ENCODE measurements at places on chromosomes 2 and 18.

- no peak for DNase-seq
Measured at GRCh38 chr2:40155728-40156127, 296.2 kb downstream of the SLC8A1 start.

GRCh38 chr2:230893841-230894781, 29.4 kb downstream of the ITM2C start:
- no peak for DNase-seq

GRCh38 chr2:138271467-138271866, 230.1 kb upstream of the SPOPL start:
- no peak for DNase-seq

DNA sequence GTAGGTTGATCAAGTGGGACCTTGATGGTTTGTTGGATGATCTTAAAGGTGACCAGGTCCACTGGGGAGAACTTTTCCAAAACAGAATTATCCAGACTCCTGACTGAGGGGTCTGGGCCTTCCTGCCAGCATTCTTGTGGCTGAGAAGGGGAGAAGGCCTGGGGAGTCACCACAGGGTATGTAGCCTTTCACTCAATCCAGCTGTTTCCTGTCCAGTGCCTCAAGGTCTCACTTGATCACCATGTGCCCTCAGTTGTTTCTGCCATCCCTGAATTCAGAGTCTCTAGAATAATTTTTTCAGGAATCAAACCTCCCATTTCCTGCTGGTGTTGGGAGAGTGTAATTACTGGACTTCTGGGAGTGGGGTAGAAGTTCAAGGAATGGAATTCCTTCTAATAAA, 54.4 kb upstream of the TANC1 start:
- no peak for DNase-seq

GRCh38 chr2:182763311-182763912, 47.4 kb downstream of the DNAJC10 start:
- no peak for DNase-seq

- no peak for DNase-seq
Measured at GRCh38 chr18:61664419-61665084, 228.3 kb downstream of the RNF152 start.

DNA sequence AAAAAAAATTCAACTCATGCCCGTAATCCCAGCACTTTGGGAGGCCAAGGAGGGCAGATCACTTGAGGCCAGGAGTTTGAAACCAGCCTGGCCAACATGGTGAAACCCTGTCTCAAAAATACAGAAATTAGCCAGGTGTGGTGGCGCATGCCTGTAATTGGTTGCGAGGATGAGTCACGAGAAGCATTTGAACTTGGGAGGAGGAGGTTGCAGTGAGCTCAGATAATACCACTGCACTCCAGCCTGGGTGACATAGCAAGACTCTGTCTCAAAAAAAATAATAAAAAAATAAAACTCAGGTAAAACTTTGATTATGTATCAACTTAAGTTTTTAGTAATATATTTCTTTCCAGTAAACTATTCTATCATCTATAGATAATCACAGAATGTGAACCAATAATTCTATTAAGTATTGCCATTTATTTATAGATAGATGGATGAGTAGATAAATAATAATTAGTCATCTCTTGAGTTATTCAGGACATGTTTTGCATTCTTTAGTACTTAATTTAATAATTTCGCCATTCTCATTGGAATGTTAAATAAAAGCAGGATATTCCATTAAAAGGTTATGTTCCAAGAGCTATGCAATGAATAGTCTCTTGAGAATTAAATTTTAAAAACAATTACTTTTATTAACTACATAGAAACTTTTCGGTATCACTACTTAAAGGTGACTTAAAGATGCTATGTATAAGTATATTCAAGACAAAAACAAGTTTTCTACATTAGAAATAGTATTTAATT, 48.7 kb downstream of the WDPCP start:
- no peak for DNase-seq

DNA sequence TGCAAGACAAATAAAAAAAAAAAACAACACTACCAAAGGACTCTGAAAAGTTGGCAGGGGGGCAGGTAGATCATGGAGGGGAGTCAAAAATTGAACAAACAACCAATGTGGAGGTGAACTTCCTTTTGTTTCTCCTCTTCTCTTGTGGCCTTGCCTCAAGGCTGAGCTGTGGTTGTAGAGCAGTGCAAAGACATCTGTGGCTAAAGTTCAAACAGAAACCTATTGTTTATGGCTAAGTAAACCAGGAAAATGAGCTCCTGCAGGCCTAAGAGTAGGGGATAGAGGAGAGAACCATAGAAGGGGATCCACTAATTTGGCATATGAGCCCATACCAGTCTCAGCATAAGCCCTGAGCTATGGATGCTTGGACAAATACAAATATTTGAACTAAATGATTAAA, 40.2 kb upstream of the EGR4 start:
- DNase-seq, result no peak

DNA sequence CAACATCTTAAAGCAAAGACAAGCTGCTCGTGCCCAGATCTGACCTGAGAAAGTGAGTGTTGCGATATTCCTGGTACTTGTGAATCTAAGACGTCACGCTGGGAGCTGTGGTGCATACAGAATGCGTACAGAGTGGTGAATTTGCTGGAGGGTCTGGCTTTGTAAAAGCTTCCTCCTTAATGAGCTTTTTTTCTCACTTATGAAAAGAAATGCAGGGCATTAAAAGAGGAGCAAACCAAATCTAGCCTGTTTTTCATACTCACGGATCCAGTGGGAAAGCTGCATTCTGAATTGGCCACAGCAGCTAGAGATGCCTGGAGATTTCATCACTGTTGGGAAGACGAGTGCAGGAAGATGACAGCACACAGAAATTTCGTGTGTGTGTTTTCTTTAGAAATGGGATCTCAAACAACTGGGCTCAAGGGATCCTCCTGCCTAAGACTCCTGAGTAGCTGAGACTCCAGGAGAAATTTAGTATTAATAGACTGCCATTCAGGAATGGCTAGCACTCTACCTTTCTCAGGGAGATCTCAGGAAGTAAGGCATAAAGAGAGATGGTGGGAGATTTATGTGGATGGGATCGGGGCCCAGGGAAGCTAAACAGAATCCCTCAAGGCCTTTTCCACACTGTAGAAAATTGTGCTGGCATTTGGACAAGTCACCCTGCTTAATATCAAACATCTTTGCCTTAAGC, 181.3 kb downstream of the ALPK2 start:
- no peak for DNase-seq

DNA sequence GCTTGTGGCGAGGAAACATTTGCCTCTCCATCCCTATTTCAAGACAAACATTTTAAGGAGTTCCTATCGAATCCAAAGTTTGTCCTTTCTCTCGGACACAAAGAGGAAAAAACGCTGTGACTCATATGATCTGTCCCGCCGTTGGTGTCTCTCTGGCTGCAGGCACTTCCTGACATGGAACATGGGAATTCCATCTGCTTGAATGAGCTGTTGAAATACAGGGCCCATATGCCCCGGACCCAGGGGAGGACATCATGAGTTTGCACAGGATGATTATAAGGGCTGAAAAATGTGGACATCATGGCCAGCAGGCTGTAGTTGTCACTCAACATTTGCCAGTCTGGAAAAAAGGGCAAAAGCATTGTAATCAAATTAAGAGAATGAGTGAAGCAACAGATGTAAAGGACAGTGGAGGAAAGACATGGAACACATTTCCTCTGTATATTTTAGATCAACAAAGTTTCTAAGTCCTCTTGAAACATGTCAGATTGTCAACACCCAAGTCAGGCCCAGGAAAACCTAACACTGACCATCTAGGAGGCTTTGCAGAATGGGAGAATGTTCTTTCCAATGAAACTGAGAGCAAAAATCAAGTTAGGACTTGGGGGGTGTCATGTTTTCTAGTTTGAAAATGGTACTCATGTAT, 103.2 kb upstream of the SMIM21 start:
- DNase-seq, result no peak

DNA sequence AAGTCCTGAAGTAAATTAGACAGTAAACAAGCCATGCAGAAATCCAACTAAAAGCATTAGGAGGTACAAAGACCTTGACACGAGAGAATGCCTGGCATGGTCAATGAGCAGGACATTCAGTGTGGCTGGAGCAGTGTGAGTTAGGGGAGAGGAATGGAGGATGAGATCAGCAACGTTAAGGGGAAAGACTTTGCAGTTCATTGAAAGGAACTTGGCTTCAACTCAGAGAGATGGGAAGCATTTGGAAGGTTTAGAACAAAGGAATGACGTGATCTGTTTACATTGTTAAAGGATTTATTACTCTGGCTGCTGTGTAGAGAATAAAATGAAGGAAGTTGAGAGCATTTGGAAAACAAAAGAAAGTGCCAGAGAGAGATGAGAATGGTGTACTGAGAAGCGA, 621.3 kb downstream of the XIRP2 start:
- no peak for DNase-seq

DNA sequence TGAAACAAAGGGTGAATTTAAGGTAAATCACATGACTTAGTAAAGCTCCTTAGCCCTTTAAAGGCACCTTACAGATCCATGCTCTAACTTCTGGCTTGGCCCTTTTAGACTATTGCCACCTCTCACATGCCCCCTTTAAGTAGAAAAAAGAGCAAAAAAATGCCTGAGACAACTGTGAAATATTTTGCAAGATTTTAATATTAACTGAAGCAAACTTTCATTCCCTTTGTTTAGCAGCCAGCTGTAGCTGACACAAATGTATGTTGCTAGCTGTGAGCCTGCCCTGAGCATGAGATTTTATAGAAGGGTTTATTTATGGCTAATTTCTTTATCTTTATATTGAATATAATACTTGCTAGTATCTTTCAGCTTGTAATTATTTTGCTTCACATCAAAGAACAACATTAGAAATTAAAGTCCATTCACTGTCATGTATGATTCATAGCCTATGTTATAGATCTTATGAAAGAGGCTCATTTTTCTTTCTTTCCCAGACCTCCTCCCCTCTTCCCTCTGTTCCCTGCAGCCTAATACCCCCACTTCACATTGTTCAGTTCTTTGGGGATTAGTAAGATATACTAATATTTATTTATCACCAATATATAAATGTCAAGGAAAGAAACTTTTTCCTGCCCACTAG, 637.2 kb upstream of the ZEB2 start:
- no peak for DNase-seq

- no peak for DNase-seq
Measured at GRCh38 chr2:60836491-60836890, 44.9 kb upstream of the REL start.

DNA sequence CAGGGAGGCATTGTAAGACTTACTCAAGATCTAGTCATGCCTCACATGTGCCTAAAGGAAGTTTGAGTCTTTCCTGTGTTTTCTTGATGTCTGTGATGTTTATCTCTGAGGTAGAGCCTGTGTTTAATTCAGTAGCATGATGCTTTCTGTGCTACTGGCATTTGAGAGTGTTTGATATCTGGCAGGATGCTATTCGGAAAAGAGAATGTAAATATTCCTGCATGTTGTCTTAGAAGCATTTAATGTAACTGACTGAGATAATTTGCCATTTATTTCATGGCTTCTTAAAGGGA, 58.8 kb downstream of the GREB1L start:
- DNase-seq, result no peak

DNA sequence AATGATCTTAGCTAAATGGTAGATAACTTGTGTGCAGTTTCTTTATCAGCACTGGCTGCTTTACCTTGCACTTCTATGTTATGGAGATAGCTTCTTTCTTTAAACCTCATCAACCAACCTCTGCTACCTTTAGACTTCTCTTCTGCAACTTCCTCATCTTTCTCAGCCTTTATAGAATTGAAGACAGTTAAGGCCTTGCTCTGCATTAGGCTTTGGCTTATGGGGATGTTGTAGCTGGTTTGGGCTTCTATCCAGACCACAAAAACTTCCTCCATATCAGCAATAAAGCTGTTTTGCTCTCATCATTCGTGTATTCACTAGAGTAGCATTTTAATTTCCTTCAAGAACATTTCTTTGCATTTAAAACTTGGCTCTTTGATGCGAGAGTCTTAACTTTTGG, 123.7 kb downstream of the PIK3C3 start:
- no peak for DNase-seq

DNA sequence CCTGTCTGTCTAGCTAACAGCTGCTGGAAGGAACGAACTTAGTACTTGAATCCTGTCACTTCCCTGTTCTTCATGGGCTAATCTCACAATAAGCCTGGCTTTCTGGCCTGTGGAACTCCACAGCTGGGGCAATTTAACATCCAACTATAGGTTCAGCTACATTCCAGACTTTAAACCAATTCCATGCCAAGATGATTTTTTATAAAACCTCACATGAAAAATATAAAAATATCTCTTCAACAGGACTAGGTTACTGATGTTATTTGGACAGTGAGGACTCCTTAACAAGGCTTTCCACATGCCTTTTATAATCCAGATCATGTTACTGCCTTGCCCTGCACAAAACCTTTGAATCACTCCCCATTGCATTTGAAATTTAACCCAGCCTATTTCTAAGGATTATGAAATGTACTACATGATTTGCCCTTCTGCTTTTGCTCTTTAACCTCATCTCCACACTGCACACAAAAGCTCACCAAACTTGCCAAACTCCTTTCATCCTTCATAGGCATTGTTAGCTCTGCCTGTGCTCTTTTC, 863.2 kb upstream of the CHAC2 start:
- no peak for DNase-seq

DNA sequence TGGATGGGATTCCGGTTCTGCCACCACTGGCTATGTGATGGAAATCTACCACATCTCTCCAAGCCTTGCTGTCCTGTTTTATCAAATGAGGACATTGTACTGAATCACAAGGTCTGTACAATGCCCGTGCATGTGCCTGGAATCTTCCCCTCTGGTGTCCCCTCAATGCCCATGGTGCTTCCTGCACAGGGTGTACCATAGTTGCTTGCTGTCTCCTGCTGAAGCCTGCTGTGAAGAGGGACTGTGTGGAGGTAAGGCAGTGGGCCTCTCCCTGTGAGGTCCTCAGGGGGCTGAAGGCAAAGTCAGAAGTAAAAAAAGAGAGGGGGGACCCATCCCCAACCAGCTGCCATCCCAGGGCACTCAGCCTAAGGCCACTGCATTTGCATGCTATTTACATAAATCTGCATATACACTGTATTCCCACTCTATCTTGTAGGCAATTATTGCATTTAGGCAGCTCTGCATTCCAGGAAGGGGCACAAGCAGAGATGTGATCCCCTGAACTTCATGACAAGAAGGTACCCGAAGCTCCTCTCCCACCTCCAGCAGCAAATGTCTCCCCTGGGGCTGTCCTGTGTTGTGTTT, 9.1 kb upstream of the STEAP3 start:
- DNase-seq, result no peak

GRCh38 chr2:42638080-42638784, 69.8 kb downstream of the MTA3 start:
- DNase-seq, result no peak

DNA sequence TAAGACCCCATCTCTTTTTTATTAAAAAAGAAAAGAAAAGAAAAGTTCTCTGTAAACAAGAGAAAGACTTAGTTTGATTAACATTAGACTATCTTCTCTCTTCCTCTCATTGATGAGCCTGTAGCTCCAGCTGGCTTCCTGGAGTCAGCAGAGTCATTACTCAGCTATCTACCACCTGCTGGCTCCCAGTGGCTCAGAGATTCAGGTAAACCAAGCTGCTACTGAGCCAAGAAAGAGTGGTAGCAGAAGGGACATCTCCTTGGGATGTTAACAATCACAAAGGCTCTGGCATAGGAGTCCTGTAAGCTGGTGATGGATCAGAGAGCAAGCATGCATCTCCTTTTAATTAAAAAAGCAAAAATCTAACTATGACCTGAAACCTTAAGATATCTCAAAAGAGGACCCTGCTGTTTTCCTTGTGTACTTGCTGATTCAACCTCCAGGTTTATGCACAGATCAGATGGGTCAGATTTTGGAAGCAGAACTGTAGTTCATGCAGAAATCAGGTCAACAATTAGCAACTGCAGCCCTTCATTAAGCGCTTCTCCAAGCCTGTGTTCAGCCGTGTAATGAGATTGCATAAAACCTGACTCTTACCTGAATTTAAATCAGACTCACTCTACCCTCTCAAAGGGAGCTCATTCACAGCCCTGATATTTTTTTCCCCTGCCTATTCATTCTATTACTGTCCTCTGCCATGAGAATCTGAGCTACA, 225.8 kb downstream of the RNF152 start:
- no peak for DNase-seq
